Fibroblast of skin of left biceps (primary cell): ENCODE measurements at places on chromosomes 5 and 9.

DNA sequence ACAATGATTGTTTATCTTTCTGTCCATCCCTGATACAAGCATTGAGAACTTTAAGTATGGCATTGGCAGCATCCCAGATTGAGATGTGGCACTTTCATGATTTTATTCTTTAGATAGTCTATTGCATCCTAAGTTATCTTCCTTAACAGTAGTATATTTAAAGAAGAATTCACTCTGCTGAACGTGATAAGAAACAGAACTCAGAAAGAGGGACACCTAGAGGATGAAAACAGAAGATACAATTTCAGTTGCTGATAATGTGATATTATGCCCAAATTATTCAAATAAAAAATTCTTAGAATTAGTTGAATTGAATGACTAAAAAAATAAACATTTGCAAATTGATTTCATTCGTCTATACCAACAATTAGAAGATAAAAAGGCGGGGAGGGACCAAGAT lies 218.1 kb upstream of the DMRTA1 start:
- DNase-seq: no peak

DNA sequence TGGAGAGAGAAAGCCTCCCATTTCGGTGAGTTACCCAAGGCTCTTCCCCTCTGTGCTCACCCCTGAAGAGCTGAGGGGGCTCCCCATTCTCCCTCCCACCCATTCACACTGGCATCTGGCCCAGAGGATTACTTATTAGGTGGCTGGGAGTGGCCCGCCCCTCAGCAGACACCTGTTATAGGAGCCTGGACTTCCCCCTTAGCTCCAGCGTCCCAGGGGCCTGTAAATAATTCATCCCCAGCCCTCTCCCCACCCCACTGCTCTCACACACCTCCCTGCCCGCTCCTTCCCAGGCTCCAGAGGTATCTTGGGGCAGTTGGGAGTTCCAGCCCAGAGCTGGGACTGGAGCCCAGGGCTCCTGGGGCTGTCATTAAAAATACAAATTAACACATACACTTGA lies 11.6 kb upstream of the SLC6A7 start:
- no peak for DNase-seq

- no peak for DNase-seq
These were observed 778.9 kb upstream of the ZNF608 start for GRCh38 chr5:125525356-125525755.

- no peak for DNase-seq
These were observed 2.5 kb downstream of the CEP78 start for GRCh38 chr9:78238046-78239038.

DNA sequence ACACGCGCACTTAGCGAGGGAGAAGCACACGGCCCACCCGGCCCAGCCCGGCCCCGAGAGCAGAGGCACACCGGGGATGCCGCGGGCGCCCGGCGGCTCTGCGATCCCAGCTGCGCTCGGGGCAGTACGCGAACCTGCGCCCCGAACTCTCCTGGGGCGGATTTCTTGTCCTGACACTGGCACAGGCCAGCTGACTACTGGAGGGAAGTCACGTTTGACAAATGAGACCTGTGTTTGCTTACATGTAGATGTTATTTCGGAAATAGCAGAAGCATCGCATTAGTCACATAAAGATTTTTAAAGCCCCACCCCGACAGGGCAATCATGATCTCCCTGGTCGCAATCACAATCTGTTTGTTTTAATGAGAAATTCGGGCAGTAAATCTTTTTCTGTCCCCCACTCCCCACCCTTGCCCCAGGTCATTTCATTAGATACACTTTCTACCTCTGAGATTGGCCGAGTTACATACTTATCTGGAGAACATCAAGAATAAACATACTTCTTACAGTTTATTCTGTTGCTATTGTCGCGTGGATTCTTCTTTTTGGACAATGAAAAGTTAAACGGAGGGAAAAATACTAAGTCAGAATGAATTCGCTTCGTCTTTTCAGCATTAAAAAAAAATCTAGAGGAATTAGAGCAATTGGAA lies 518.9 kb downstream of the CTNND2 start:
- DNase-seq: no peak

GRCh38 chr9:14350349-14350728 lies 36.4 kb upstream of the NFIB start:
- no peak for DNase-seq

GRCh38 chr9:109068764-109069163 lies 51.0 kb downstream of the TMEM245 start:
- DNase-seq: no peak

DNA sequence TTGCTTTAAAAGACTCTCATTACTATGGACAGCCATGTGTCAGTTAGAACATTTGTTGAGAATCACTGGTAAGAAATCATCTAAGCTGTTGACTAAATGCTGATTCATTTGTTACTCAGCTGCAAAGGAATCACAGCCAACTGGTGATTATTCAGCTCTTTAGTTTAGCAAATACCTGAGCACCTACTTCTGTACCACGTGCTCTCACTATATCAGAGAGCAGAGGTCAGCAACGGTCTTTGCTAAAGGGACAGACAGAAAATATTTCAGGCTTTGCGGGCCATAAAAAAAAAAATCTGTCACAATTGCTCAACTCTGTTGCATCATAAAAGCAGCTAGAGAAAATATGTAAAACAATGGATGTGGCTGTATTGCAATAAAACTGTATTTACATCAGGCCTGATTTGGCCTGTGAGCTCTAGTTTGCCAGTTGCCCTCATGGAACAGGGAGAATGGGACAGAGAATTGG lies 377.6 kb downstream of the DNAH5 start:
- DNase-seq: peak; percentile 83

DNA sequence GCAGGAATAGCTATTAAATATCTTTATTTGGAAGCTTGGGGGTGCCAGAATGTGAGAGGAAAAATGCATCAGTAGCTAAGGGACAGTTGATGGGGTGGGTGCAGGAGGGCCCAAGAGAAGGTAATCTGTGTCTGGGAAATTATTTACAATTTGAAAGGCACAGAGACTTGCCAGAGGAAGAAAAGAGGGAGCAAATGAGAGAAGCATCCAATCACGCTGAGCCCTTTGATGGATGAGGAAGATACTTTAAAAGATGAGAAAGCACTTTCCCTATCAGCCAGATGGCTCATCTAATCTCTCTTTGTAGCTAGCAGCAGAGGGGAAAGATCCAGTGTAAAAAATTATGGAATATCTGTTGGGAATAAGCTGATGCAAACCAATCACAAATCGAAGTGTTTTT lies 57.0 kb upstream of the ABCA1 start:
- no peak for DNase-seq

GRCh38 chr5:139388198-139388821 lies 1.4 kb downstream of the MZB1 start:
- DNase-seq: no peak

DNA sequence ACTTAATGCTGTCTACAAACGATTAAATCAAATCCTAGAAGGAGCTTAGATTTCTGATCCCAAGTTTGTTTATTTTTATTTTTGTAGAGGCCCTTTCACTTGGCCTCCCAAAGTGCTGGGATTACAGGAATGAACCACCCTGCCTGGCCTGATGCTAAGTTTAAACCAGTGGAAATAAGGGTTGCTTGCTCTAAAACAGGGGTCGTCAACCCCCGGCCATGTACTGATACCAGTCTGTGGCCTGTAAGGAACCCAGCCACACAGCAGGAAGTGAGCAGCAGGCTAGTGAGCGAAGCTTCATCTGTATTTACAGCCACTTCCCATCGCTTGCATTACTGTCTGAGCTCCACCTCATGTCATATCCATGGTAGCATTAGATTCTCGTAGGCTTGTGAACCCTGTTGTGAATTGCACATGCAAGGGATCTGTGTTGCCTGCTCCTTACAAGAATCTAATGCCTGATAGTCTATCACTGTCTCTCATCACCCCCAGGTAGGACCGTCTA lies 11.4 kb downstream of the TTC1 start:
- no peak for DNase-seq

- DNase-seq: peak; percentile 60
These were observed 77.5 kb downstream of the RXRA start for GRCh38 chr9:134403682-134404301.

GRCh38 chr5:83721953-83722901 lies 1.6 kb upstream of the HAPLN1 start:
- DNase-seq: peak; percentile 61

GRCh38 chr9:93071464-93071863 lies 13.0 kb downstream of the SUSD3 start:
- DNase-seq: no peak

DNA sequence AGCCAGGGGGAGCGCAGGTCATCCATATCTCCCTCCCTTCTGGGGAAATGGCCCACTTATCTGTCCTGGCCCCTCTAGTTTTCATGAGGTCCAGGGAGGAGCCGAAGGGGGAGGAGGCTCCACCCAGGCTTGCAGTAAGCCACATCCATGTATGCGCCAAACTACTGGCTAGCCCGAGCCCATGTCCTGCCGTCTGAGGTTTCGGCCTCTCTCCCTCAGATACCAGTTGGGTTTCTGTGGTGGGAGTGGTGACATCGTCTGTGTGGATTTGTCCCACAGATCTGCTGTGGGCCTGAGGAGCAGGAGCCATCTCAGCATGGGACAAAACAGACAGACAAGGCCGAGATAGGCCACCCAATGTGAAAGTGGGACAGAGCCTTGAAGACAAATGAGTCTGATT lies 78.3 kb upstream of the ORM1 start:
- no peak for DNase-seq

DNA sequence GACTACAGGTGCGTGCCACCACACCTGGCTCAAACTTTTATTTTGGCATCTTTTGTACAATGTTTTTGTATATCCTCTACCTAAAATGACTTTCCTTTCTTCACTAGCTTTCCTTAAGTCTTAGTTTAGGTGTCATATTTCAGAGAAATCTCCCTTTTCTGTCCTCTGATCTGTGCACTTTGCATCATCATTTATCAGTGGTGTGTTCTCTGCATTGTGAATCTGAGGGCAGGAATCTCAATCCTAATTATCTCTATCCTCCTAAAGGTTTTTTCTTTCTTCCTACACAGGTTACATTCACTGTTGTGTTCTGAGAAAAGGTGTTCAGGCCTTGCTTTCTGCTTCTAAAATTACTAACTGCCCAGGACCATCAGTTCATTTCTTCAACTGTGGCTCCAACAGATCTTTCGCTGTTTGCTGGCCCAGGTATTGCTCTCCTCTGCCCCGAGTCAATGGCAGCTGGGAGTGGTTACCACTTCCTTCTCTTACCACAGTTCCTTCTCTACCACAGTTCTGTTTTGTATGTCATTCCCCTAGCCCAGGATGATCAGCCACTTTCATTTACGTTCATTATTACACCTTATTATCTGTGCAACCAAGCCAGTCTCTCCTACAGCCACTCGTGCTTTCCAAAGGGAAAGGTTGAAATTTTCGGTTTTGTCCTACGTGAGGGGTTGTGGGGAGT lies 14.0 kb downstream of the TGFBR1 start:
- DNase-seq: no peak

GRCh38 chr5:133307275-133307674 lies 255.5 kb downstream of the HSPA4 start:
- no peak for DNase-seq

DNA sequence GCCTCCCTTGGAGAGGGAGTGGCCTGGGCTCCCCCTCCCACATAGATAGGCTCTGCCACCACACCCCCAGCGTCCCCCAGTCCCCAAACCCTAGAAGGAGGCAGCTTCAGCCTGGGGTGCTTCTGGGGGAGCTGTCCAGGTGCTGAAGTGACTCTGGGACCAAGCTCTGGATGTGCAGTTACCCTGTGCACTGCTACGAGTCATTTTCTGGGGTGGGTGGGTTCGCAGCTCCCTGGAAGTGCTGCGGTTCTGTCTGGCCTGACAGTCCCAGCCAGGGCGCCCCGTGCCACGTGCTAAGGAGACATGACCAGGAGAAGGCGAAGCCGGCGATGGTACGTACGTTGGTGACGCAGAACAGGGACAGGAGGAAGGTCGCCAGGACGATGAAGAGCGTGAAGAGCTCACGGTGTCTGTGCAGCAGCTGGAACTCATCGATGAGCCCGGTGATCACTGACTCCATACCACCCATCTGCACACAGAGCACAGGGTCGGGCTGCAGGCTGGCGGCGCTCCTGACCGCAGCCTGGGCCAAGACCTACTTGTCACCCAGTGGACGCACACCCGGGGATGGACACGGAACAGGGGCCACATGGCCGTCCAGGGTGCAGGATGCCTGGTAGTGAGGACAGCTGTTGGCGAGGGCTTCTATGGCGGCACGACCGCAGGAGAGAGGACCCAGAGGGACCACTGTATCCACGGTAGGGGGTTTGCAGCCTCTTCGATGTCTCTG lies 35.7 kb downstream of the SLC6A3 start:
- DNase-seq: no peak

GRCh38 chr5:34499001-34499734 lies 157.0 kb upstream of the RAI14 start:
- DNase-seq: peak; percentile 55

DNA sequence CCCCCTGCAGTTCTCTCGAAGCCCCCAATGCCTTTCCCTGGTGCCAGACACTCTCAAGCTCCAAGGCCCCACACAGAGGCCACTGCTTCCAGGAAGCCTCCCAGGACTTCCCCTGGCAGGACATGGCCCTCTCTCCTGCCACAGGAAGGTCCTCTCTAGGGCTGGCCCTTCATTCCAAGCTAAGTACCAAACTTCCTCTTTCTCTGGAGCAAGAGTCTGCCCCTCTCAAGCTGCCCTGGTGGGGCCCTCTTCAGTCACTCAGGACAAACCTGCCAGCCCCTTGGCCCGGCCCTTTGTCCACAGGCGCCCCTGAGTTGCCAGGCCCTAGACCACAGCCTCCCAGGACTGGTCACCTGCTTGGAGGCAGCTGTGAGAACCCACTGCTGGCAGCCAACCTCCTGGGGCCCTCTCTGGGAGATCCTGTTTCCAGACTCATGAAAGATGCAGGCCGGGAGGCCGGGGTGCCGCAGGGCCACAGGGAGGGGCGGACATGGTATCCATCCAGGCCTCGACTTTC lies 6.6 kb downstream of the NINJ1 start:
- DNase-seq: no peak

DNA sequence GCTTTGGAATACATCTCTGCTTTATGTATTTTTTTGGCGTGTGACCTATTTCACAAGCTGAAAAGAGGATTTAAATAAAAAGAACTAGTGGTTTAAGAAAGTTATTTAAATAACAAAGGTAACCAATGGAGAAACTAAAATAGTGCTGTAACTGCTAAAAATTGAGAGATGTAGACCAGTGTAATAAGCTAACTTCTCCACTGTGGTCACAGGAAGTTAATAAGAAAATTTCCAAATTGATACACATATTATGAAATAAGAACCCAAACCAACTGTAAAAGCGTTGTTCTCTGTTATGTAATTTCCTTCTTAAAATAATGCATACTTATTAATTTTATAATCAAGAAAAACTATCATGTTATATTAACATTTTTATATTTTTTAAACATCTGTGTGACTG lies 29.1 kb upstream of the ZFAND5 start:
- no peak for DNase-seq
